H9 (cell line): ENCODE measurements at places on chromosomes 2 and 18.

DNA sequence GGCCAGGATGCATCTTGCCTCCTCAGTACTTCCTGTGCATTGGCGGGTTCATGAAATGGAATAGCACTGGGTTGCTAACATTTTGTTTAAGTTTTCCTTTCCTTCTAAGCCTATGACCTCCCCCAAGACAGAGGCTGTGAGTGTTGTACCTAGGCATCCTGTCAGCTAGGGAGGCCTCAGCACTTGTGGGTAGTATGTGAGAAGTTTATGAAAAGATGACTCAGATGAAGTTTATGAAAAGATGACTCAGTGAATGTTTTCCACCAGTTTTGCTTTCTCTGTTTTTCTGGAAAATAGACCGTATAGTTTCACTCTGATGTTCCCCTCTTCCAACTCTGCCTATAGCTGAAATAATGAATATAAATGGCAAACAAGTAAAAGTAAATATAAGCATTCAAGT lies 412.9 kb downstream of the TMEM182 start:
- no peak for DNase-seq

DNA sequence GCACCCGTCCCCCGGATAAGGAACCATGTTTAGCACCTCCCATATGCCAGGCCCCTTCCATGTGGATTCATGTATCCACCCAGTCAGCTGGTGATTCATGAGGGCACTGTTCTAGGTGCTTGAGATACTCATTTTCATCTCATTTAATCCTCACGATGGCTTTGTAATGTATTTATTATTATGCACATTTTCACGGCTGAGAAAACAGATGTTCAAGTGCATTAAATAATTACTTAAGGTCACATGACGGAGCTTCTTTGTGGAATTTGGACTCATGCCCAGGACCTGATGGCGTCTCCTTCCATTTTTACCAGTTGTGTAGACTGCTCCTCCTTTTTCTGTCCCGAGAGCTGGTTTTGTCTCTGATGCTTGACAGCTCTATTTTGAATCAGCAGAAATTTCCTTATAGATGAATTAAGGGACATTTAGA lies 72.2 kb upstream of the RBM44 start:
- DNase-seq = no peak

DNA sequence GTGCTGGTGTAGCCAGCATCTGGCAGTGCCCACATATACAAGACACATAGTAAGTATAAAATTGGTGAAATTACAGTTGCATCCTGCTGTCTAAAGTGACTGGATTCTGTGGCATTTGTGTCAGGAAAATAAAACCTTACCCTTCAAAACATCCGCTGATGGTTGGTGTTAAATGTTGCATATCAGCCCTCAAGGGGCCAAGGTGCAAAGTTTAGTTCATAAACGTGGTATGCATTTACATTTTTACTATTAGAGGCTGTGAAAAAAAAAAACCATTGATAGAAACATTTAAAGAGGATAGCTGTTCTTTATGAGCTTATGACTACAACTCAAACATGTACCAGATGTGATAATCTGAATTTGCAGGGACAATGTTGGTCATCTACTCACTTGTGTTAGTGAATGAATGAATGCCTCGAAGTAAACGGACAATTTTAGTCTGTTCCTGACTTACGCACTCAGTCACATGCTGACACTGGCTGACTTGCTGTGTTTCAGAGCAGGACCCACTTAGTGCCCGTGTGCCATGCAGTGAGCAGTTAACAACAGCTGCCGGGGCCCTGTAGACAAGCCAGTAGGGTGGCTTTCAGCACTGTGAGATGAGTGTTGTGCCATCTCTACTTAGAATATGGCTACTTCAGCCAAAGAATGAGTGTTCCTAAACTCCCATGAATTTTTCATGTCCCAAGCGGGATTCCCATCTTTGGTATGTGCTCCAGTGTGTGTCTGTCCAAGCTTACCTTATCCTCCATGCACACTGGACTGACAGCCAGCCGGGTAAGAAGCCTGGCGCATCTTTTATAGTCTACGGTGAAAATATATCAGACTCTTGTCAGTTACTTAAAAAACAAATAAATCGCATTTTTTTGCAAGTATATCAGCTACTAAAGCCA lies 5.3 kb downstream of the ALKAL2 start:
- no peak for DNase-seq

- DNase-seq = no peak
These were observed 28.4 kb upstream of the SLC3A1 start for GRCh38 chr2:44246840-44247369.

DNA sequence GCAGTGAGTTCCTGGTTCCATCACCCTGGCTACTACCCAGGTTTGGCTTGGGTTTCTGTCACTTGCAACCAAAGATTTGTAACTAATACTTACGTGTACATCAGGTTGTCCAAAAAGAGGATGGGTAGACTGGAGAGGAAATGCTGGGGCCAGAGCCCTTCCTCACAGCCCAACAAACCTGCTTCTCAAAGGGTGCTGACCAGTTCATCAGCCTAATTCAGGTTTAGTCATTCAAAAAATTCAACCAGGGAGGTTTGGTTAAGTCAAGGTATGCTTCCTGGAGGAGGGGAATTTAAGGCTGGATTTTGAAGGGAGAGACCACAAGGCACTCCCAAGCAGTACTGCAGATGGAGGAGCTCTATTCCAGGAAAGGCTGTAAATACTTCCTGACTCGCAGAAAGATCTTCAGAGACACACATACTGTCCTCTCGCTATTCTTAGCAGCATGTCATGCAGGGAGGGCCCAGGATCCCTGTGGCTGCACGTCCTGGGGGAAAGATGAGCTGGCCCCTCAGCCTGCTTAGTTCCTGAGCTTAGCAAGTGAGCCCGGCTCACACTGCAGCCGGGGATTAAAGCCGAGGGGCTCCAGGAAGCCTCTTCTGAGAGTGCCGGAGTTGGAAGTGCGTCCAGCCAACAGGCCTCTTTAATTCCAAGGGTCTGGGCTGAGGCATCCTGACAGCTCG lies 40.0 kb upstream of the BIN1 start:
- no peak for DNase-seq

DNA sequence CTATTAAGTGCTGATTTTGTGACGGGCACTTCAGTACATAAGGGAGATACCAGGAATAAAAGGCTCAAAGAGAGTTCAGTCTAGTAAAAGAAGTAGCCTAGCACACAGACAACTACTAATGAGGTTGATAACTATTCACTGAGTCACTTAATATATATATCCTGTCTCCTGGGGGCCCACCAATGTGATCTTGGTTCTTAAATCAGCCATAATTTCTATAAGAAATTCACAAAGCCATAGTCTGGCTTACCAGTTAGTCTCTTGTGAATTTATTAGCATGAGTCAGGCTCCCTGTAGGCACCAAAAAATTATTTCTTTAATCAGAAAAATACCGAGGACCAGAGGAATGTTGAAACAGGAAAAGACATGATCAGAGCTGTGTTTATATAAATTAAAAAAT lies 10.4 kb downstream of the KCNE4 start:
- DNase-seq = no peak

GRCh38 chr18:27411013-27411412 lies 225.9 kb upstream of the CHST9 start:
- DNase-seq = no peak

- no peak for DNase-seq
These were observed 84.9 kb upstream of the MRPS9 start for GRCh38 chr2:104952976-104953375.

- no peak for DNase-seq
These were observed 75.8 kb downstream of the CLHC1 start for GRCh38 chr2:55156326-55156725.

DNA sequence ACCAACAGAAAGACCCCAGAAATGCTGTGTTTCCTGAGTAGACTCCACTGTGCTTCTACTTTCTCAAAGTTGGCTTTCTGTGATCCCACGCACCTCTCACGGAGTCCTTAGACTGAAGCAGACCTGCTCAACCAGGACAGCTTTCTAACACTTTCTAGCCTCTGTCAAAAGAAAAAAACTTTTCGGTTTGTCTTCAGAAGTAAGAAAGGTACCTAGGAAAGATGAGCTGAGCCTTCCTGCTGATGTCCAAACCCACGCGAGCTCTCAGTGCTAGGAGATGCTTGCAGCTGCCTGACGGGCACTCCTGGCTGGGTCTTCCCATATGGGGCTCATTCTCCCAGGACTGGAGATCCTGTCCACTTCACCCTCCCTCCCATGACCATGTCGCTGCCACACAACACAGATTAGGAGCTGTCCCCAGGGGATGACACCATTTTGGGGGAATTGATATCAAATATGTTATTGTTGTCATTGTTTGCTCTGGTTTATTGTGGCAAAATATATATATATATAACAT lies 49.2 kb upstream of the DAPL1 start:
- no peak for DNase-seq

DNA sequence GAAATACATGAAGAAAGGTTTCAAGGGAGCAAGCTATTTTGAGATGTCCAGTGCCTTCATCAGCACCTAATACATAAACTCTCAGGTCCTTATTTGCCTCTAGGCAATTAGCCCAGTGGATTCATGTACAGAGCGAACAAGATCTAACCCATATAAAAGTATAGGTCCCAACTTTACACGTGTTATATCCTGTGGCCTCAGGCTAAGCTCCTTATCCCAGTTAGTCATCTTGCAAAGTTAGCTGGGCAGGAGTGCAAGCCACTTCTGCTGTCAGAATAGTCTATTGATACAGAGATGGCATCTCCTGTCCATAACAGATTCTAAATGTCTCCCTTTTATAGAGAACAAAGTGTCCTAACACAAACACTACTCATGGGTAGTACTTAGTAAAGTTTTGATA lies 203.9 kb upstream of the PIK3C3 start:
- no peak for DNase-seq

- DNase-seq = no peak
These were observed 102.6 kb downstream of the MCFD2 start for GRCh38 chr2:46813020-46813415.

GRCh38 chr2:60867848-60868247 lies 13.5 kb upstream of the REL start:
- DNase-seq = no peak

DNA sequence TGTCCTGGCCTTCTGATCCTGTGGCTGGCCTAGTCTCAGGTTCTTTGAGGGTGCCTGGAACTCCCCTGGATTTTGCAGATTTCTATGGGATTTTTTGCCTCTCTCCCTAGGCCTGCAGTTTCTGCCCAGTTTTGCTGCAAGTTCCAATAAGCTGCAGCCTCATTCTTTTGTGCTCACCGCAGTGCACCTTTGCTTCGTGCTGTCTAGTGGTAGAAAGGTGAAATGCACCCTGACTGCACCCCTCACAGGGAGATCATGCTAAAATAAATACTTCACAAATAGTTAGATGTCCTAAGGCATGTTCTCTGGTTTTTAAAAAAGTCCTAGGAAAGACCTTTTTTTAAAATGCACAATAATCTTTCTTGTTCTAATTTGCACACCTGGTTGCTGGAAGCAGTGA lies 72.5 kb downstream of the GNAL start:
- peak; percentile 60 for DNase-seq

DNA sequence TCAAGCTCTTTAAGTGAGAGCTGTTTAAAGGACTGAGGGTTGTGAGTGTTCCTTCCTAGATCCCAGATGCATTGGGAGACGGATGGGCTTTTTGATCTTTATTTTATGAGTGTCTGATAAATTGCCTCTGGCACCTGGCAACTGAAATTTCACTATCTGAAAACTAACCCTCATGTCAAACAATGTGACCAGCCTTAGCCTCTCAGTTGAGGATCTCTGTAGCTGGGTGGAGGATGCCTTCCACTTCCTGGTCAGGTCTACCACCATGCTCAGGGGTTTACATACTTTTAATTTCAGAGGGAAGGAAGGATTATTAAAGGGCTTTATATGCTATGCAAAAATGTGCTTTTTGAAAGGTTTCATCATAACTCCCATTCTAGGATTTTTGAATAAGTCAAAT lies 70.5 kb upstream of the NT5C1B start:
- DNase-seq = no peak

DNA sequence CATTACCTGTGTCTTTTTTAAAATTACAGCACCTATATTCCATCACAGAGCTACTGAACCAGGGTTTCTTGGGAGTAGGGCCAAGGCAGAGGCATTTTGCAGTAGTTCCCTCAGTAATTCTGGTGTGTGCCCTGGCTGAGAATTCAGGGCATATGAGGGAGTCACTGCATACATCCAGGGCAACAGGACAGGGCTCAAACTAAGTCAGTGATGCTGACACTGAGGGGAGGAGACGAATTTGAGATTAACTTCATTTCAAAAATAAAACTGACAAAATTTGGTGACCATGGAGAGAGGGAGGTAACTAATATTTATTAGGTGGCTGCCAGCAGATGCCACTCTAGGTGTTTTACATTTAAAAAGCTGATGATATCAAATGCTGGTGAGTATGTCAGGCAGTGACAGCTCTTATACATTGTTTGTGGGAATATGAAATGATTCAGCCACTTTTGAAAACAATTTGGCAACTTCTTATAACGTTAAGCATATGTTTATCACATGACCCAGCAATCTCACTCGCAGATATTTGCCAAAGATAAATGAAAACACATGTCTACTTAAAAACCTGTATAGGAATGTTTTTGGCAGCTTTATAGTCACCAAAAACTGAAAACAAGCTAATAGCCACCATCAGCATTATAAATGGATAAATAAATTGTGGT lies 20.3 kb downstream of the STRADB start:
- no peak for DNase-seq

GRCh38 chr2:83103613-83104012 lies 1355.5 kb downstream of the SUCLG1 start:
- DNase-seq = no peak

GRCh38 chr2:70906439-70907005 lies 29.2 kb upstream of the ATP6V1B1 start:
- no peak for DNase-seq

GRCh38 chr2:215749092-215749957 lies 264.0 kb downstream of the MREG start:
- DNase-seq = no peak

GRCh38 chr2:234535464-234535863 lies 38.6 kb upstream of the ARL4C start:
- no peak for DNase-seq
